ENCODE measurements at places on chromosomes 12 and 14.

GRCh38 chr14:91284791-91285548, 40.5 kb upstream of the GPR68 start:
- DNase-seq = no peak

GRCh38 chr12:67239061-67239460, 30.1 kb upstream of the CAND1 start:
- DNase-seq = no peak

GRCh38 chr12:2198005-2198501, 145.3 kb downstream of the CACNA1C start:
- no peak for DNase-seq

DNA sequence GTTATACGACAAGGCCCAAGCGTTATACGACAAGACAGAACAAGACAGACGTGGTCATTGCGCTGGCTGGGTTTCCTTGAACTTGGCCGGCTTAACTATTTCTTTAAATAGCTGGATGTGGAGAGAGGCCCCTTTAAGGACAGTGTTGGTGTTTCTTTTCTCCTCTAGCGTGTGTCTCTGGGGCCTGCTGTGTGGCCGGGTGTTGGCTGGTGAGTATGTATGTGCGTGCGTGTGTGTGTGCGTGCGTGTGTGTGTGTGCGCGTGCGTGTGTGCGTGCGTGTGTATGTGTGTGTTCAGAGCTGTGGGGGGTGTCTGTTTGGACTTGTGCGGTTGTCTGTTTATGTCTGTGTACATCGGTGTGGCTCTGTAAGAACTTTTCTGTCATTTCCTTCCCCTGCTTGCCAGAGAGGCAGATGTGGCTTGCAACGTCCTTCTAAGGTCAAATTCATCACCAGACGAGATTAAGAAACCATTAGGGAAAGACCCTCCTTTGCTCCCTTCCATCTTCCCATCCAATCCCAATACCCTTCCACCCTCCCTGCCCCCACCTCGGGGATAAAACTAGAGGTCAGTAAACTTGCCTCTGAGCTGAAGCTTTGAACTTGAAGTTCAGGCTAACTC, 78.6 kb upstream of the TBX3 start:
- no peak for DNase-seq

- no peak for DNase-seq
These were observed 1435.3 kb downstream of the LRFN5 start for GRCh38 chr14:43041976-43042375.

GRCh38 chr12:93670104-93670503, 7.1 kb upstream of the CRADD start:
- DNase-seq = no peak
